ENCODE measurements at places on chromosomes 5 and 9.

DNA sequence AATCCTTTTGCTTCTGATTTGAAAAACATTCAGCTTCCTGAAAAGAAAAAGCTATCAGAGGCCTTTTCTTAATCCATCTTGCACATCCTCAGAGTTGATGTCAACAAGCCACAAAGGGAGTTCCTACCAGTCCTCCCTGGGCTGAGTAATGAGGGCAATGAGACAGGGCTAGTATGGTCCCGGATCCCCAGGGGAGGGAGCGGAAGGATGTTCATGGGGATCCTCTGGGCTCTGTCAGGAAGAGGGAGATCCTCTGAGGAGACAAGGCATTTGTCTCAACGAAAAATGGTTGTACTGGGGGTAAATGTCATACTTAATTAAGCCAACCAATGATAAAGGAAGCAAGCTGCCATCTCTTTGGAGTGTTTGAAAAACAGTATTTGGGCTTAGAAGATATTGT, 195.3 kb downstream of the DTWD2 start:
- DNase-seq, result no peak

DNA sequence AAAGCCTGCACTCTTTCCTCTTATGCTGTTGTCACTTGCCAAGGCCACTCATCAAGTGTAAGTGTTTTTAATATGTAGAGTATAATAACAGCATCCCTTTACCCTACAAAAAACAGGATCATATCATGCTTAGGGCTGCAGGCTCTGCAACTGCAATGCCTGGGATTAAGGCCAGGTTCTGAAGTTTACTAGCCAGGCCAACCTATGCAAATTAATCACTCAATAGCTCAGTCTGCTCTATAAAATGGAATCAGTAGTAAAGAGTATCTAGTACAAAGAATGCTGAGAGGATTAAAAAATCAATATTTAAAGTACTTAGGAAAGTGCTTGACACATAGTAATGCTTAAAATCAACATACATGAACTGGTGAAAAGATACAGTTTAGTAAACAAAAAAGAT, 253.3 kb downstream of the EDIL3 start:
- no peak for DNase-seq

DNA sequence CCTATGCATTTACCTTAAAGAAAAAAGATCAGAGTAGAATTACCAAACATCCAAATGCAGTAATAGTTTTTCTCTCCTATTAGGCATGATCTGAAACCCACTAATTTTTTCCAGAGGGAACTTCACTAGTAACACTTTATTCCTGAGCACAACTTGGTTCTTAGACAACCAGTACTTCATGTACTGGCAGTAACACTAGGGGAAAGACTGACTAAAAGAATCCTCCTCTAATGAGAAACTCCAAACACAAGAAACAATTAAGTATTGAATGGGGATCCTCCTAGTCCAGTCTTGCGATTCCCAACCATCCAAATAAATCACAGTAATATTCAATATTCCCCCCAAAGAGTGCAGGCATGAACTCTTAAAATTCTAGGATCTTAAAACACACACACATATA, 48.9 kb downstream of the ZNF608 start:
- DNase-seq, result no peak

DNA sequence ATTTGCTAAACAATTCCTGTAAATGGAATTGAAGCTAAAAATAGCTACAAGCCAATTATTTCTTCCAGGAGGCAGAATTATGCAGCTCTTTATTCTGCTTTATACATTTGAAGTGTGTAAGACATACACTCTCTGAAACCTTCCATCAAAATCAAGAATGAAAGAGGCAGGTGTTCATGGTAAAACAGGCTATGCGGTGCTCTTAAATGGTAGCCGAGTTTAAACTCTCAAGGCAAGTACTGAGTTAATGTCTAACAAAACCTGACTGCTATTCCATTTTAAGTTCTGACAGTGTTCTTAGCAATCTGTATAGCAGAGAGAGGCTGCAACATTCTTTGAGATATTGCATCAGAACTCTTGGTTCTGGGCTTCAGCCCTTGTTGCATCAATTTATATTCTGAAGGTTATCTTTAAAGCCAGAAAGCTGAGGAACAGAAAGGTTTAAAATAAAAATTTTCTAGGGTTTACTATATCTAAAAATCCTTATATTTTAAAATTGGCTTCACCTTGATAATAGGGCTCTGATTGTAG, 248.3 kb upstream of the CCNG1 start:
- no peak for DNase-seq

DNA sequence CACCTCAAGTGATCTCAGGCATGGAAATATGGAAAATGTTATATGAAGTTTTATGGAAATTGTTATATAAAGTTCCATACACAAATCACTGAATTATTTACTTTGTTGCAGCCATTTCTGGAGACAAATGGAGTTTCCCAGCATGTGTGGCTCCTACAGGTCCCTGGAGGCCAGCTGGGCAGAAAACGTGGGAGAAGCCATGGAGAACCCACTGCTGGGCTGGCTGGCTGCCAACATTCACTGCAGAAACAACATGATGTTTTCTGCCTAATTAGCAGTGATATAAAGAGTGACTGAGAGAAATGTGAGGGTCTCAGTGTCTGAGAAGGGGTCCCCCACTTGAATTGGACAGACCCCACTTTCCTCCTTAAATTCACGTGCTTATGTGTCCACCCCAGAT, 208.8 kb upstream of the IRX2 start:
- DNase-seq, result no peak
